ENCODE measurements at places on chromosomes 16 and 17.

- no peak for DNase-seq
Observed at GRCh38 chr16:23357761-23358290, 55.7 kb downstream of the SCNN1B start.

DNA sequence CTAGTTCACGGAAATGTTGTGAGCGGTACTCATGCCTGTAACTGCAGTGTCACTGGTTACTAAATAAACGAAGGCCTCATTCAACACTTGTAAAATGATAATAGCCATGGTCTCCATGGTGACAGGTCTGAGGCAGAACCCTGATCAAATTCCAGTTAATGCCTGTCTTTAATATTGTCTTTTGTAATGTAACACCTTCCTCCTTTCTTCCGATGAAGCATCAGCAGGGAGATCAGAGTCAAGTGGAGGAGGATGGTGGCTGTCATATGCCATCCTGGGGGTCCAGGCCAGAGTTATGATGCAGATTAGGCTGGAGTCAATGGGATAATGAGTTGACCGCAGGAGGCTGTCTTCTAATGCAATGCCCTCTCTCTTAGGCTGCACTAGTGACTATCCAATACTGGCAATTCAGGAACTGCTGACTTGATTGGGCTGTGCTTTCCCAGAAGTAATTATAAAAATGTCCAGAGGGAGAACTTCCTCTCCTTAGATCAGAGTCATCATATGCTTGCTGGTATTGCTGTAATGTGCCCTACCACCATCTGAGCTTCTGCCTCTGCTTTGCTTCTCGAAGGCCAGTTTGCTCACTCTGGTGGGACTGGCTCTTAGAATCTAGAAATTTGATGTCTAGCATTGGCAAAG lies 419.1 kb downstream of the CA10 start:
- peak; percentile 78 for DNase-seq

- no peak for DNase-seq
Observed at GRCh38 chr17:62984801-62985200, 18.8 kb downstream of the TANC2 start.

GRCh38 chr16:30628628-30629540 lies 18.7 kb upstream of the ZNF689 start:
- peak; percentile 91 for DNase-seq

DNA sequence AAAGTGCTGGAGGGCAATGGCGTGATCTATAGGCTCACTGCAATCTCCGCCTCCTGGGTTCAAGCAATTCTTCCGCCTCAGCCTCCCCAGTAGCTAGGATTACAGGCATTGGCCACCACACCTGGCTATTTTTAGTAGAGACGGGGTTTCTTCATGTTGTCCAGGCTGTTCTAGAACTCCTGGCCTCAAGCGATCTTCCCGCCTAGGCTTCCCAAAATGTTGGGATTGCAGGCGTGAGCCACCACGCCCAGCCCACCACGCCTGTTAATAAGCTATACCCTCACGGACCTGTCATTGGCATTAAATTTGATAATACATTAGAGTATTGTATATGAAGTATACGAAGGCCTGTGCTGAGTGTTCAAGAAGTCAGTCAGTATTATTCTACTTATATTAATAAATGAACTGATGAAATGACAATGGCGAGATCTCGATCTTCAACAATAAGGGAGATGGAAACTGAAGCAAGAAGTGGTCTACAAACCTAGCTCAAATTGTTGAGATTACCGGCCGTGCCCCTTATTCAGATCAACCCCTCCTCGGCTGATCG lies 818 bp upstream of the BCAS3 start:
- DNase-seq, result no peak

DNA sequence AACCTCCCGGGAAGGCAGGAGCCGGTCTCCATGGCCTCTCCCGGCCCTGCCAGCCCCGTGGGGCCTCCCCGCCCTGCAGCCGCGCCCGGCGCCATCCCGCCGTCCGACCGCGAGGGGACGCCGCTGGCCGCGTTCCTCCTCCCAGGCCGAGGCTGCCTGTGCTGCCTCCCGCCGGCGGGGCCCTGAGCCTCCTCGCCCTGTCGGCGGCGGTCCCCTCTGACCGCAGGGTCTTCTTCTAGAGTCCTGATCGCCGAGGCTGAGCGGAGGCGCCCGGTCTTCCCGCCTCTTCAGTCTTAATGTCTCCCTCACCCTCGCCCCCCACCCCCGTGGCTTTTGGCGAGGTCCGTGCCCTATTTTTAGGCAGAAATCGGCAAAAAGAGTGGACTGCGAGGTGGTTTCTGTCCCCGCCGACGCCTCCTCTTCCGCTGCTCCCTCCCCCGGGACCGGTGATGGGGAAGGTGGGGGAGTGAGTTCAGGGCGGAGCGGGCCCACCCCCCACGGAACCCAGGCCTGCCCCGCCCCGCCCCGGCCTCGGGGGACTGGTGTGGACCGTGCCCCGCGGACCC lies 794 bp upstream of the CPNE7 start:
- DNase-seq, result peak; percentile 12

- no peak for DNase-seq
Observed at GRCh38 chr17:6485646-6486412, 41.6 kb downstream of the PIMREG start.

DNA sequence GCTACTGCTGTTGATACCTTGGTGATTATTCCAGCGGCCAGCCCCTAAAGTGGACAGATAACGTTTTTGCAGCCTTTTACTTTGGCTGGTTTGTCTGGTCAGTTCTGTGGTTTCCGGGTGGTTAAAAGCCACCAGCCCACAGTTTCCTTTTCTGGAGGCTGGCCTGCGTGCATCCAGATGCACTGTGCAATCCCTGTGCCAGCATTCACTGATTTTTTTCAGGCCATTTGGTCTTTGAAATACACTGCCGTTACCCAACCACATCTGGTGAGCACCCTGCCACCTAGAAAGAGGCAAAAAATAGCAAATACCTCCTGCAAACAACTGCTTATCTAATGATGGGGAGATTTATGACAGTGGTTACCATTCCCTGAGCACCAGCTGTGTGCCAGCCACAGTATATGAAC lies 797 bp downstream of the NUDT7 start:
- no peak for DNase-seq

GRCh38 chr16:57471852-57472664 lies 9.6 kb downstream of the POLR2C start:
- no peak for DNase-seq

GRCh38 chr16:27436065-27436464 lies 34.1 kb downstream of the IL21R start:
- no peak for DNase-seq
